GM12891 (cell line): ENCODE measurements at places on chromosomes 1 and 21.
A peak's percentile ranks its signal among the peaks of the same experiment; 100 is the strongest.

DNA sequence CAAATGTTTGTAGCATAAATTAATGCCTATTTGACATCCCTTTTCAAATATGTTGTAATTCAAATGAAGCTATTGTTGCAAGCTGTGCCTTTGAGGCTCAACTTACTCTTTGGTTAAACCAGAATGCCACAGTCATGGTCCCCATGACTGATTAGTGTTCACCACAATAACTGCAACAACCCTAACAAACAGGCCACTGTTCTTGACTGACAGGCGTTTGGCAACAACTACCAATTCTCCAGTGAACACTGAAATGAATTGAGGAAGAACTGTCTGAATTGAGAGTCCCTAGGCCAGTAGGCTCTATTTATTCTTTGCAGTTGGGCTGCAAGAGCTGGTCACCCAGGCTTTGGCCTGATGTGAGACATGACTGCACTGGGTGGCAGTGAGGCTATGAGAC, 6.6 kb upstream of the TMEM167B start:
- no peak for DNase-seq

GRCh38 chr1:109719337-109719837, 7.3 kb downstream of the GSTM5 start:
- no peak for DNase-seq

DNA sequence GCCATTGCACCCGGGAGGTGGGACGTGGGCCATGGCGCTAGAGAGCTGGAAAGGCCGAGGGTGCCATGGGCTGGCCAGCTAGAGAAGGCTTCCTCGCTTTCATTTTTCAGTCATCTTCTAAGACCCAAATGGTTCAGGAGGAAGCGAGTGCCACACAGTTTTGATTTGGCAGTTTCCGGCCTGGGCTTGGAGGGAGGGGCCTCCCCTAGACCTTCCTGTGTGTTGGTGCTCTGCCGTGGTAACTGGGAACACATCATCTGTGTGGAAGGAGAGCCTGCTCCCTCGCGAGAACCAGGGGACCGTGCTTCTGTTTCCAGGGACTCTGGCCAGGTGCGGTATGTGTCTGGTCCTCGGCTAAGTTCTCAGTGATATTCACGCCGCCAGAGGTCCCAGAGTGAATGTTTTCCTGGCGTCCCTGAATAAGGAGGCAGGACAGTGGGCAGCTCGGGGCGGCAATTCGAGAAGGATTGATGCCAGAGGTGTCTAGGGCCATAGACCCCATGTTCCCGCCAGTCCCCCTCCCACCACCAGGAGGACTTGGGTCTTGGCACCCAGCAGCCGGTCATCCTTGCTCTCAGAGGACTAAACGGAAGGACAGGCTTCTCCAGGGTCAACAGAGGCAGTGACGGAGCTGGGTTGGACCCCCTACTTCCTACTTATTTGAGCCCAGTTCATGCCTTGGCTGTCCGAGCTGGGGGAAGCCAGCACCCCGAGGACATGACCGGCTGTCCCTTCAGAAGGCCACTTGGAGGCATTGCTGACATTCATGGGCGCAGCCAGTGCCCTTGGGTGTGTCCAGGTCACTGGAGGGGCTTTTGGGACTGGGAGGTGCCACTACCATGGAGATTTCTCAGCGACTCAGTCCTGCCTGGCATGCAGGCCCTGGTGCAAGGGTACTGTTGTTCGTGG, 2.7 kb upstream of the NPHP4 start:
- DNase-seq, result no peak

GRCh38 chr1:71586030-71586429, 505.2 kb upstream of the ZRANB2 start:
- no peak for DNase-seq

- no peak for DNase-seq
Observed at GRCh38 chr1:67188137-67188536, 21.9 kb downstream of the IL23R start.

GRCh38 chr1:111990026-111990877, 784 bp upstream of the KCND3 start:
- no peak for DNase-seq

- DNase-seq, result peak; percentile 10
Observed at GRCh38 chr1:35269201-35269988, 886 bp downstream of the ZMYM4 start.

- no peak for DNase-seq
Observed at GRCh38 chr21:32459972-32460371, 47.5 kb downstream of the EVA1C start.

DNA sequence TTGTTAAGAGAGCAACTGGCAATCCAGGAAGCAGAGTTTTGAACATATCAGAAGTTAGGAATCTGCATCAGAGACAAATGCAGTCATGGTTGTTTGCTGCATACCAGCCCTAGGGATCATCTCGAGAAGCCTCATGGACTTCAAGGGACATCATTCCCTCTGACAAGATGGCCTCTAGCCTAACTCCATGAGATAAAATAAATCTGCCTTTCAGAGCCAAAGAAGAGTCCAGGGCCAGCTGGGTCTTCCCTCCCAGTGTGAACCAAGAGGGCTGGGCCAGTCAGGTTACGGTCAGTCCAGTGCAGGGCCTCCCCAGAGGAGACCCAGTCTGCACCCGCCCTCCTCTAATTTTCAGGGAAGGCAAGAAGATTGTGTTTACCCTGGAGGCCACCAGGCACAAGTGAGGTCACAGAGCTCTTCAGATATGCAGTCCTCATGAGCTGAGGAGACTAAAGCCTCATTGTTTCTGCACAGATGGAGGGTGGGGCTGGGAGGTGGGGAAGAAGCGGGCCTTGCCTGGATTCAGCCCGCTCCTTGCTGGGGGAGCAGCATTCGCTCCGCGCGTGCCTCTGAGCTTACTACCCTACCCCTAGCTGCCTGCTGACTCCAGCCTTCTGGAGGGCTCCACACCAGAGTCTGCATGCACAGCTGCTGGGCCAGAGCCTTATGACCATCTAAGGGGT, 52.8 kb downstream of the CAPN2 start:
- DNase-seq, result no peak

DNA sequence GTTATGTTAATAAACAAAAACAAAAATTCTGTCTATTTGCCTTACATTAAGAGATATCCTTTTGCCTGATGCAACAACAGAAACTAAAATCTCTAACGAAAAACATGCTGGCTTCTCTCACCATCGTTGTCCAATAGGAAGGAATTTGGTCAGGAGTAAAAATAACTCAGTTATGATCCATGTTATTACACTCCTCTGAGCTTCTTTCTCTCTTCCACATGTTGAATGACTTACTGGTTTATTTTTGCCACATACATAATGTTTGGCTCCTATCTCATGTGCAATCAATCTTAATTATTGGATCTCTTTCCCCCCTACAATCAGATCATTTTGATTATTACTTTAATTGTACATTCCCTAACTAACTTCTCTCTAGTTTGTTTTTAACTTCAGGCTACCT, 688.4 kb downstream of the USP25 start:
- DNase-seq, result no peak

DNA sequence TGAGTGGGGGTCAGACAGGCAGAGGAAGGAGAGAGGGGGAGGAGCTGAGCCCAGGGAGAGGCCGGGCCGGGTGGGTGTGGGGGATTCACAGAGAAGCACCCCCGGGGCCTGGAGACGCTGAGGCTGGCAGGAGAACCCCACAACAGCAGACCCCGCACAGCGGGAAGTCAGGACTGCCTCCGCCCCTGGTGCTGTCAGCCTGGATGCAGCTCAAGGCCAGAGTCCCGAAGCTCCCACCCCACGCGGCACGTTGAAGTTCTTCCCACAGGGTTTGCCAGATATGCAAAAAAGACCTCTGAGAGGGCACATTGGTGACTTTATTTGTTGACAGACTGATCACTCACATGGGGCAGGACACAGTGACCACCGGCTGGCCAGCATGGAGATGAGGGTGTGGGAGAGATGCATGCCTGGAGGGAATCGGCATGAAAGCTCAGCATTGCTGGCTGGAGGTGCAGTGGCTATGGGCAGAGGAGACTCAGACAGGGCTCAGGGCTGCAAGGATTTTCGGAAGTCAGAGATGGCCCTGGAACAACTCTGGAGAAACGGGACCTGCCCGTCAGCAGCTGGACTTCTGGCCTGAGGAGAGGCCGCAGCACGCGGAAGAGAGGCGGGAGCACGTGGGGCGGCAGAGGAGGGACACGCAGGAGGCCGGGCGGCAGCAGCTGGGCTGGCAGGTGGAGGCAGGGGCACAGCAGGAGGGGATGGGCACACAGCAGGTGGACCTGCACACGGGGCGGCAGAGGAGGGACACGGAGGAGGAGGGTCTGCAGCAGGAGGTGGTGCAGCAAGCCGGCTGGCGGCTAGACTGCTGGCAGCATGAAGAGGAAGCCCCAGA, 885 bp downstream of the KRTAP10-3 start:
- no peak for DNase-seq

GRCh38 chr1:66359815-66360214, 174.1 kb upstream of the SGIP1 start:
- no peak for DNase-seq

GRCh38 chr1:27345272-27345671, 3.5 kb downstream of the SYTL1 start:
- DNase-seq, result no peak

GRCh38 chr1:67535474-67535873, 105.3 kb upstream of the SERBP1 start:
- peak; percentile 30 for DNase-seq

GRCh38 chr1:156814571-156815260, 1.9 kb downstream of the SH2D2A start:
- DNase-seq, result no peak

DNA sequence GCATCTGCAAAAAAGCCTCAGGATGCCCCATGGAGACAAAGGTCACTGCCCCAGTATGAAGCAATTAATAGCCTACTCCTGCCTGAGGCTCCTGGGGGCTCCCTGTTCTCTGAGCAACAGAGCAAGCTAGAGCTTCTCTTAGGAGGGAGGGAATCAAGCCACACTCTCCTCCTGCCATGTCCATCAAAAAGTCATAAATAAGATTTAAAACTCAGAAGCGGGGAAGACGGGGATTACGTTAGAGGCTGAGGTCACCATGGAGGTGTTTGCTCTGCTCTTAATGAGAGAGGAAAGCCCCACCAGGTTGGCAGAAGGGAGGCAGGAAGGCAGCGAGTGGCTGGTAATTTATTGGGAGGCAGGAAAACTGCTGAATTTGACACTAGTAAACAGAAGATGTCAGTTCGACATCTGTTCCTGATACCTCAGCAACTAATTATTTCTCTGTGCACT, 98.4 kb upstream of the TNR start:
- no peak for DNase-seq

GRCh38 chr1:173802961-173803360, 21.5 kb upstream of the DARS2 start:
- DNase-seq, result no peak

GRCh38 chr1:231337043-231337471, 595 bp downstream of the EXOC8 start:
- DNase-seq, result no peak

GRCh38 chr1:167674156-167674555, 44.1 kb downstream of the RCSD1 start:
- no peak for DNase-seq

- DNase-seq, result no peak
Observed at GRCh38 chr1:74571493-74571800, 59.0 kb upstream of the LRRC53 start.
